ENCODE measurements at places on chromosomes 16 and 17.

DNA sequence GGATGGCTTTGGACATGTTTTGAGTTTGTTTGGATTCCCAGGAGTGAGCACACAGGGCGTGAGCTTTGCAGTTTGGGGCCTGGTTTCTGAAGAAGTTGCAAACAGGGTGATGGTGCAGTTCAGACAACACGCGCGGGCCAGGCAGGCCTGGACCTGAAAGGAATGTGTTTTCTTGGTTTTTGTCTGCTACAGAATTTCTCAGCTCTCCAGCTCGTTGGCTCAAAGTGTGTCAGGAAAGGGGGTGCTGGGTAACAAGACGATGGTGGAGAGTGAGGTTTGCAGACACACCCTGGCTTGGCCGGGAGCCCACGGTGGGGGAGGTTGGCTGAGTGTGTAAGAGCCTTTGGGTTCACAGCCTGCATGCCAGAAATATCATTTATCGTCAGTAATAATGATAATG, 82.3 kb downstream of the CMIP start:
- no peak for DNase-seq

GRCh38 chr16:64469906-64470702, 651.8 kb downstream of the CDH11 start:
- no peak for DNase-seq

DNA sequence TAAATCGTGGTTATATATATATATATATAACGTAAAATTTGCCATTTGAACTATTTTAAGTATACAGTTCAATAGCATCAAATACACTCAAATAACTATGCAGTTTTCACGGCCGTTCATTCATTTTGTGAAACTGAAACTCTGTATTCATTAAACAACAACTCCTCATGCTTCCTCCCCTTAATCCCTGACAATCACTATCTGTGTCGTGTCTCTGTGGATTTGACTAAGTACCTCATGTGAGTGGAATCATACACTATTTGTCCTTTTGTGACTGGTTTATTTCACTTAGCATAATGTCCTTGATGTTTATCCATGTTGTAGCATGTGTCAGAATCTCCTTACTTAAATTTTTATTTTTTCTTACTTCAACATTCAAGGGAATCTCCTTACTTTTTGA, 2.8 kb downstream of the CCL23 start:
- no peak for DNase-seq

- no peak for DNase-seq
Observed at GRCh38 chr16:10950393-10950792, 6.0 kb downstream of the CLEC16A start.

DNA sequence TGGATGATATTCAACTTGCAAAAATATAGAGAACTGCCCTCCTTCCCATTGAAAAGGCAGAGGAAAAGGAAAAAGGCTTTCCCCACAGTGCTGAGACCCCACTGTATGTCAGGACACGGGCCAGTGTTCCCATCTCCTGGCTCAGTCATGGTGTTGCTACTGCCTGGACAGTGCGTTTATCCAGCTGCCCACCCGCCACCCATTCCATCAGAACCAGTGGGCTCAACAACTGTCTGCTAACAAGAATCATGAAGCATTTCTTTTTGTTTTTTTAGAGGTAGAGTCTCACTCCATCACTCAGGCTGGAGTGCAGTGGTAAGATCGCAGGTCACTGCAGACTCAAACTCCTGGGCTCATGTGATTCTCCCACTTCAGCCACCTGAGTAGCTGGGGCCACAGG, 11.3 kb downstream of the FBXO31 start:
- DNase-seq = no peak

- peak; percentile 84 for DNase-seq
Observed at GRCh38 chr16:56964243-56965148, 2.7 kb downstream of the CETP start.

- no peak for DNase-seq
Observed at GRCh38 chr16:88799569-88800276, 3.9 kb upstream of the CDT1 start.

Measured in stimulated activated CD8-positive, alpha-beta memory T cell treated with anti-CD3 and anti-CD28 coated beads, Interleukin-4, amount 100 ng/mL, for 4 hours (primary cell).